ENCODE measurements at places on chromosomes 2 and 18.

GRCh38 chr2:63772061-63772460 lies 69.6 kb upstream of the UGP2 start:
- no peak for DNase-seq

GRCh38 chr2:165055082-165055851 lies 99.9 kb upstream of the SLC38A11 start:
- no peak for DNase-seq

- DNase-seq: no peak
Observed at GRCh38 chr2:48069769-48070168, 163.5 kb upstream of the FBXO11 start.

GRCh38 chr2:137255990-137256389 lies 490.6 kb downstream of the THSD7B start:
- DNase-seq: no peak

DNA sequence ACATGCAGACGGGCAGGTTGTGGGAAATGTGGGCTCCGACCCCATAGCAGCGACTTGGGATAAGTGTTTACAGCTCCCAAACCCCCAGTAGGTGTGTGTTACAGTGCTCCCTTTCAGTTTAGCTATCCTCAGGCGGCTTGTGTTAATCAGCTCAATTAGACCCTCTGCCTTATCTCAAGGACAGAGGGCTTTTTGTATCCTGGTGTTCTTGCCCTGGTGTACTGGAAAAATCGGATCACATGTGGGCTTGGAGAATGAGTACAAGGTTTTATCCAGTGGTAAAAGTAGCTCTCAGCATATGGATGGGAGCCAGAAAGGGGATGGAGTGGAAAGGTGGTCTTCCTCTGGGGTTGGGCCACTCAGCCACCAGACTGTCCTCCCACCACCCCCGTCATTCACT lies 264.7 kb upstream of the SYT4 start:
- DNase-seq: no peak

GRCh38 chr2:60661073-60661738 lies 94.9 kb upstream of the PAPOLG start:
- no peak for DNase-seq
